ENCODE measurements at places on chromosomes 16 and 17.

DNA sequence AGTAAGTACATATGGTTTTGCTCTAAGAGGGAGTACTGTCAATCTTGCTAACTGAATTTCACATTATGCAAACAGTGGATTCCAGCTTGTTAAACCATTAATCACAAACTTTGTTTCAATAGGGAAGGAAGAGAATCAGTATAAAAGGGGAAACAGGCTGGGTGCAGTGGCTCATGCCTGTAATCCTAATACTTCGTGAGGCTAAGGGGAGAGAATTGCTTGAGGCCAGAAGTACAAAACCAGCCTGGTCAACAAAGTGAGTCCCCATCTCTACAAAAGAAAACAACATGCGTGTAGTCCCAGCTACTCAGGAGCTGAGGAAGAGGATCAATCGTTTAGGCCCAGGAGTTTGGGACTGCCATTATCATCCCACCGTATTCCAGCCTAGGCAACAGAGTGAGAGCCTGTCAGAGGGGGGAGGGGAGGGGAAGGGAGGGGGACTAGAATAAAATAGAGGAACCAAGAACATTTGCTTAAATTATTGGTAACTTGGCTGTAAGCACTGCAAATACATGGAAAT is 65.7 kb downstream of the FBXL20 start:
- no peak for DNase-seq

DNA sequence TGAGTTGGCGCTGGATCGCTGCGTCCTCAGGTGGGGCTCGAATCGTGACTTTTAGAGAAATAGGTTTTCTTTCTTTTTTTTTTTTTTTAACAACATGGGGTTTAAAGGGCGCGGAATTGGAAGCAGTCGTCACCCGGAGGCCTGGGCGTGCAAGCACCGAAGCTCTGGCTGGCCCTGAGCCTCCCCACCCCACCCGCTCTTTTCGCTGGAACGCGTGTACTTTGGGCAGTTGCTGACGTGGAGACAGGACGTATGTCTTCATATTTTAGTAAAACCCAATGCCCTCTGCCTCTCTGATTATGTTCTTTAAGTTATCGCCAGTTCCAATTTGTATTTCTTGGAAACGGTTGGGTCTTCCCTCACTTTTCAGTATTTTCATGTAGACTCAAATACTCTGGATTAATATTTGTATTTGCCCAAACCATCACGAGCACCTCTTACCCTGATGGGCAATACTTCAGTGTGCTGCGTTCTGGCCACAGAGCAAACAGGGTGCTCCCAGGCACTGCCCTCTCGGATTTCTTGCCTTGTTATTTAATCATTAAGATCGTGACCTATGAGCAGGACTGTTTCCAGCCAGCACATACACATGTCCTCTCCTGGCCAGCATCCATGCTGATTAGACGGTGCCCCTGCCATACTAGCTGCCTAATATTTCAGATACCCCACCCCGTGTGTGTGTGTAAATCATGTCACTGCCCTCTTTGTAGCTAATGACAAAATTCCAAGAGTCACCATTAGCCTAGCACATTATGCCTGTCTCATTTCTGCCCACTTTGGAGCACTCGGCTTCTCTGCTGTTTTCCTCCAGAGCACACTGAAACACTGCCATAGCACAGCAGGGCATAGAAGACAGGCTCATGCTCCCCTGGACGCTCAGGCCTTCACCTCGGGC is 805 bp upstream of the C16orf95 start:
- no peak for DNase-seq

- no peak for DNase-seq
These were observed 10.0 kb upstream of the SCNN1G start for GRCh38 chr16:23172583-23172982.

DNA sequence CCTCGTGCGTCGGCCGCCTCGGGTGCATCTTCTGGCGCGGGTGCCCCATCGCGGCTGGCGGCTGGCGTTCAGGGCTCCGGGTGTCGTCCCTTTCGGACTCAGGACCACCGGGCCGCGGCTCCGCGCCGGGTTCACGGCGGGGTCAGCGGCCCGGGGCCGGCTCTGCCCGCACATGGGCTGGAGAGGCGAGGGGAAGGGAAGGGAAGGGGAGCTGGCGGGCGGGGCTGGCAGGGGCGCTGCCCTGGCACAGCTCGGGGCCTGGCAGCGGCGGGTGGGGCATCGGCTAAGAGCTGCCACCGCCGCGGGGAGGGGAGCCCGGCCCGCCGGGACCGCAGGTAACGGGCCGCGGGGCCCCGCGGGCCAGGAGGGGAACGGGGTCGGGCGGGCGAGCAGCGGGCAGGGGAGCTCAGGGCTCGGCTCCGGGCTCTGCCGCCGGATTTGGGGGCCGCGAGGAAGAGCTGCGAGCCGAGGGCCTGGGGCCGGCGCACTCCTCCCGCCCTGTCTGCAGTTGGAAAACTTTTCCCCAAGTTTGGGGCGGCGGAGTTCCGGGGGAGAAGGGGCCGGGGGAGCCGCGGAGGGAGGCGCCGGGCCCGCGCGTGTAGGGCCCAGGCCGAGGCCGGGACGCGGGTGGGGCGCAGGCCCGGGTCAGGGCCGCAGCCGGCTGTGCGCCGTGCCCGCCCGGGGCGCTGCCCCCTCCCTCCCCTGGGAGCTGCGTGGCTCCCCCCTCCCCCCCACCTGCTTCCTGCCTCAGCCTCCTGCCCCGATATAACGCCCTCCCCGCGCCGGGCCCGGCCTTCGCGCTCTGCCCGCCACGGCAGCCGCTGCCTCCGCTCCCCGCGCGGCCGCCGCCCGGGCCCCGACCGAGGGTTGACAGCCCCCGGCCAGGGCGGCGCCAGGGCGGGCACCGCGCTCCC is 646 bp downstream of the HIC1 start:
- DNase-seq = no peak

GRCh38 chr16:49854188-49854795 is 1.6 kb downstream of the ZNF423 start:
- no peak for DNase-seq

DNA sequence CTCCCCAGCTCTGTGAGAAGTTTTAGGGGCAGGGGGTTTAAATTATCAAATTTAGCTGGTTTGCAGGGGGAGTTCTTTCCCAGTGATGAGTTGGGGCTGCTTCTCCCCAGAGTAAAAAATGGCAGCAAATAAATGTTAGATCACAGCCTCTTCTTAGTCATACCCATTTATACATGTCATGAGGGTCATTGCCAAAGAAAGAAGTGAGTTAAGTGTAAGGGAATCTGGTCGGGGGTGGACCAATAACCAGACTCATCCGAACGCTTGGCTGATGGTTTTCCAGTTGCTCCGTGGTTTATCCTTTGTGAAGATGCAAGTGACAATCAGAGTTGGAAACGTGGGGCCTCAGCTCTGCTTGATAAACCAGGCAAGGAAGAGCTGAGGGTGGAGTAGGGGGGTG is 87.1 kb downstream of the PLXDC1 start:
- no peak for DNase-seq

Data from cortex of kidney (tissue), 1 donor.